ENCODE measurements at places on chromosomes 7 and 10. TPM values are rescaled to one million over a fixed set of nuclear protein-coding genes. Genes with fewer than 3 reads are reported as not detected.

Gene ASIC3
- 0.54 TPM for total RNA-seq

Gene TMEM209
- total RNA-seq: 18.6 TPM

Gene PPP1R17
- total RNA-seq: 0.52 TPM

Gene OGDHL
- total RNA-seq: 15.5 TPM

Gene LDB3
- 0.14 TPM for total RNA-seq

Gene GDF2
- total RNA-seq: not detected

Gene ZCCHC24
- total RNA-seq: 7.2 TPM

Gene CAV2
- 3.5 TPM for total RNA-seq

Gene RBP4
- total RNA-seq: 0.23 TPM

Gene GIMAP4
- total RNA-seq: not detected

Gene THSD7A
- 1.7 TPM for total RNA-seq

Gene UBN2
- total RNA-seq: 25.4 TPM

Gene ACADSB
- total RNA-seq: 6.5 TPM

Gene FZD1
- 1.4 TPM for total RNA-seq

Gene GIMAP8
- total RNA-seq: not detected

Gene MICALL2
- total RNA-seq: 13.0 TPM

Gene ATOH7
- 1.8 TPM for total RNA-seq

Gene FKBP6
- total RNA-seq: not detected

Gene FOXI2
- total RNA-seq: 1.1 TPM

Gene SLC13A4
- 2.4 TPM for total RNA-seq

Gene SEPHS1
- total RNA-seq: 609 TPM

Gene LBX1
- total RNA-seq: not detected

Gene SPDYE2B
- not detected for total RNA-seq

Gene ELN
- total RNA-seq: 4.0 TPM

Gene FGFR2
- total RNA-seq: 106 TPM

Gene PNLIPRP3
- not detected for total RNA-seq

Gene MYO3A
- 10.7 TPM for total RNA-seq

Gene R3HCC1L
- total RNA-seq: 15.8 TPM

Gene NPC1L1
- not detected for total RNA-seq

Gene UCN3
- total RNA-seq: not detected

Gene RBM20
- total RNA-seq: 0.04 TPM

Gene PKD2L1
- not detected for total RNA-seq

Gene FAM180A
- not detected for total RNA-seq

Gene MSMB
- total RNA-seq: not detected

Gene SFXN2
- total RNA-seq: 5.7 TPM

Gene IL2RA
- total RNA-seq: not detected

Gene DKK1
- total RNA-seq: not detected

Gene TMEM184A
- total RNA-seq: 0.66 TPM

Gene CPN1
- not detected for total RNA-seq

Gene IL6
- not detected for total RNA-seq

Gene FGF8
- 6.3 TPM for total RNA-seq

Gene BMPER
- total RNA-seq: 1.4 TPM

Gene LRRC18
- total RNA-seq: not detected

Gene INTS1
- total RNA-seq: 111 TPM
